ENCODE measurements at places on chromosomes 16 and 17.

- no peak for DNase-seq
These were observed 4.1 kb downstream of the RARA start for GRCh38 chr17:40312893-40313667.

DNA sequence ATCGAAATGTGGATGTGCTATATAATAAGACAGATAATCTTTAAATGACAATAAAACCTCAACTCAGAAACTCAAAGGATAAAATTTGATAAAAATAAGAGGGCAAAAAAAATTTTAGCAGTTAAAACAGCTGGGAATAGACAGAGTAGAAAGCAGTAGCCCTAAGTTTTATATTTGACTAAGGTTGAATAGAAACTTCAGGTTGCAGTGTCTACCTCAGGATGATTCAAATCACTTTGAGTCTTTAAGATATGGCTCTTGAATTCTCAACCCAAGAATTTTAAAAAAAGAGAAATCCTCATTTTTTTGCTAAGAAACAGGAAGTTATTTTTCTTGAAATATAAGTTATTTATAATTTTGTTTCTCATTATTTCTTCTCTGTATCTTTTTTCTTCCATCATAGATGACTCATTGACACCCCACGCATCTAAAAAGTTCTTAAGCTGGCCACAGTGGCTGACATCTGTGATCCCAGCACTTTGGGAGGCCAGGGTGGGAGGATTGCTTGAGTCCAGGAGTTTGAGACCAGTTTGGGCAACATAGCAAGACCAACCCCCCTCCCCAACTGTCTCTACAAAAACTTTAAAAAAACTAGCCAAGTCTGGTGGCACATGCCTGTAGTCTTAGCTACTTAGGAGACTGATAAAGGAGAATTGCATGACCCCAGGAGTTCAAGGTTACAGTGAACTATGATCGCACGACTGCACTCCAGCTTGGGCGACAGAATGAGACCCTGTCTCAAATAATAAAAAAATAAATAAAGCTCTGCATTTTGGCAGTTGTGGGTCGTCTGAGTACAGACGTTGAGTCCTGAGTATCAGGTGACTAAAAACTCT, 23.9 kb downstream of the NFAT5 start:
- peak; percentile 12 for DNase-seq

GRCh38 chr16:53216798-53217197, 162.0 kb downstream of the CHD9 start:
- no peak for DNase-seq

GRCh38 chr16:85557083-85557970, 55.8 kb upstream of the GSE1 start:
- no peak for DNase-seq

GRCh38 chr16:5071681-5072333, at the start of gene ALG1:
ALG1 (plus strand) TSS chr16:5071843; CDS start chr16:5071850, 7 bp downstream.
- DNase-seq: peak; percentile 92

DNA sequence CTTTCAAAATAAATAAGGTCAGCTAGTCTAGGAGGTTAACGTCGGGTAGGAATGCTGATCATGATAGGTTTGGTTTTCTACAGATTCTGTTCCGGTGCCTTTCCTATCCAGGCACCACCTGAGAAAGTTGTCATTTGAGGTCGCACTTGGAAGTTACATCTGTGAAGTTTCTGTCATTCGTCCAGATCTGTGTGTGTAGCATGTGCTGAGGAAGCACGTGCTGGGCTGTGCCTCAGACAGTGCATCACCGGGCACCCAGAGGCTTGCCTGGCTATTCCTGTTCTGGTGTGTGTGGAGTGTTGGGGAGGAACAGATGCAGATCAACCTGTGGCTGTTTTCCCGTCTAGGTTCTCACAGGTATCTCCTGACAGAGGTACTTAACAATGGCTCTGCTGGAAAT, 42.6 kb downstream of the DNAJA2 start:
- no peak for DNase-seq

GRCh38 chr16:15653227-15653626, 3.2 kb downstream of the NDE1 start:
- DNase-seq: no peak

DNA sequence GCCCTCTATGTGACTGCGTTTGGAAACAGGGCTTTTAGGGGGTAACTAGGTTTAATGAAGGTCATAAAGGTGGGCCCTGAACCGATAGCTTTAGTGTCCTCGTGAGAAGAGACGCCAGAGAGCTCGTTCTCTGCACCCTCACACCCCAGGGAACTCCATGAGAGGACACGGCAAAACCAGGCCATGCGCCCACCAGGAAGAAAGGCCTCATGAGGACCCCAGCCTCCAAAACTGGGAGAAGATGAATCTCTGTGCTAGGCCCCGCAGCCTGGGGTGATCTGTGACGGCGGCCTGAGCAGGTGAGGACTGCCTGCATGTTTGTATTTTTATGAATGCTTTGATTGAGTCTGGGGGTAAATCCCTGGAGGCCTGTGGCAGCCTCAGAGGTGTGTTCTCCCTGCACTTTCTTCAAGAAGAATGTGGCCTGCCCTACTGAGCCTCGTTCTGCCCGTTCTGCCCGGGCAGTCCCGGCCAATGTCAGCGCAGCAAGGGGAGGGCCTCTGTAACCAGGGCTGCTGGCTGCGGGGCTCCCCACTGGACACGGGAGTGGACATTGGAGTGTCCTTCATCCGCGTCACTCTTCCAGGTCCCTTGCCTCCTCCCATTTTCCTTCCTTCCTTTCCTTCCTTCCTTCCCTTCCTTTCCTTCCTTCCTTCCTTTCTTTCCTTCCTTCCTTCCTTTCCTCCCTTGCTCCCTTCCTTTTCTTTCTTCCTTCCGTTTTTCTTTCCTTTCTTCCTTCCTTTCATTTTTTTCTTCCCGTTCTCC, 6.8 kb upstream of the RNF213 start:
- no peak for DNase-seq

- DNase-seq: no peak
These were observed 6.9 kb downstream of the IGFBP4 start for GRCh38 chr17:40450175-40450574.

- no peak for DNase-seq
These were observed 82.5 kb downstream of the NETO2 start for GRCh38 chr16:47061204-47061603.

- DNase-seq: no peak
These were observed 24.4 kb upstream of the PHKG2 start for GRCh38 chr16:30723725-30724355.

GRCh38 chr17:21275579-21276263, 8.8 kb upstream of the MAP2K3 start:
- DNase-seq: peak; percentile 85

DNA sequence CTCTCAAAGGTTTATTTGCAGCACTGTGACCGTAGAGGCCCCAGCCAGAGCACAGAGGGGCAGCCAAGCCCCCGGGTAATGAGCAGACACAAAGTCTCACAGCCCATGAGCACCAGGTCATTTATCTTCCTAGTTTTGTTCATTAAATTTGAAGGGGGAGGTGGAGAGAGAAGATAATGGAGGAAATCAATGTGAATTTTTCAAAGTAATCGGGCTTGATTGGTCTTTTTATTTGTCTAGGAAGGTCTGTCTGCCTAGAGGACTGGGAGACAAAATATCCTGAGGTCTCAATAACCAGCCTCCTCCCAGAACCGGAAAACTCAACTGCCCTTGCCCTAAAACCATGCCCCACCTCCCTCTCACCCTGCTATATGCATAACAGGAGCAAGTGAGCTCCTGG, 189.0 kb downstream of the SLC39A11 start:
- no peak for DNase-seq

DNA sequence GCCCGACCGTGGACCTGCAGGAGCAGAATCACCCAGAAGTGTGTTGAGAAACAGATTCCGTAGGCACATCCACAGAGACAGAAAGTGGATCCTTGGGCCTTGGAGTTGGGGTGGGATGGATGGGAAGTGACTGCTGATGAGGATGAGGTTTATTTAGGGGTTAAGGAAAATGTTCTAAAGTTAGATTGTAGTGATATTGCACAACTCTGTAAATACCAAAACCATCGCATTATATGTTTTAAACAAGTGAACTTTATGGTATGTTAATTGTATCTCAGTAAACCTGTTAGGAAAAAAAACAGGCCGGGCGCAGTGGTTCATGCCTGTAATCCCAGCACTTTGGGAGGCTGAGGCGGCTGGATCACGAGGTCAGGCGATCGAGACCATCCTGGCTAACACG, 3.6 kb downstream of the ENDOV start:
- no peak for DNase-seq

DNA sequence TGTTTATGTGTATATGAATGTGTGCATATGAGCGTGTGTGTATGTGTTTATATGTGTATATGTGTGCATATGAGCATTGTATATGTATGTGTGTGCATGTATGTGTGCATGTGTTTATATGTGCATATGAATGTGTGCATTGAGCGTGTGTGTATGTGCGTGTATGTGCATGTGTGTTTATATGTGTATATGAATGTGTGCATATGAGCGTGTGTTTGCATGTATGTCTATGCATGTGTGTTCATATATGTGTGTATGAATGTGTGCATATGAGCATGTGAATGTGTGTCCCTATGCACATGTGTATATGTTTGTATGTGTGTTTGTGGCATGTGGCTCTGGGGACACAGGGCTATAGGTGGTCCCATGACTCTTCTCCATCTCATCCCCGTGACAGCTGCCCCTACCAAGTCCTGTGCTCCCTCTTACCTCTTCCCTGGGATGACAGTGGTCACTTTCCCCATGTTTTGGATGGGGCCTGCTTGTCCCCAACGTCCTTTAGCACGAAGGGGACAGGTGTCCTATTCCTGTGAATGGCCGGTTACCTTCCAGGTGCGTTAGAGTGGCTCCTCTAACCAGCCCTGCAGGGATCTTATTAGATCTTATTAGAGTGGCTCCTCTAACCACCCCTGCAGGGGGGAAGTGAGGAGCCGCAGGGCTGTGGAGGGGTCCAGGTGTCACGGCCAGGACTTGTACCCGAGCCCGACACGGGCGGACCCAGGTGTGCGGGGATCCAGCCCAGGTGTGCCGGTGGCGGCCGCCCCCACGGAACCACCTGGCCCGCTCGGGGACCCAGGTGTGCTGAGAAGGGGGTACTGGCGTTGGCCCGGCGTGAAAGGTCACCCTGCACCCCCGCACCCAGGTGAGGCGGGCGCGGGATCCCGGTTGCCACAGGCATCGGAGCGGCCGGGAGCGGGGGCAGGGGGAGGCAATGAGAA, 105.6 kb downstream of the SEC14L1 start:
- DNase-seq: no peak

DNA sequence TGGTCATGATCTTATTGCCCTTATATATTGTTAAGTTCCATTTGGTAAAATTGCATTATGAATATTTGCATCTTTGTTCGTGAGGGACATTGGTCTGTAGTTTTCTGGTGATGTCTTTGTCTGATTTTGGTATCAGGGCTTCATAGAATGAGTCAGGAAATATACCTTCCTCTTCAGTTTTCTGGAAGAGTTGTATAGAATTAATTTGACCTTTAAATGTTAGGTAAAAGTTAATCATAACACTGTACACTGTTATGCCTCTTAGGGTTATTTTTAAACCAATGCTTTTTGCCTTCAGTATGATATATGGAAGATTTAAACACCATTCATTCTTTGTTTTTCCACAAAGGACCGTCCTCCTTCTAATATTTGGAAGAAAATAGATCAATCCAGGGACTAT, 180.0 kb downstream of the CHD9 start:
- no peak for DNase-seq

DNA sequence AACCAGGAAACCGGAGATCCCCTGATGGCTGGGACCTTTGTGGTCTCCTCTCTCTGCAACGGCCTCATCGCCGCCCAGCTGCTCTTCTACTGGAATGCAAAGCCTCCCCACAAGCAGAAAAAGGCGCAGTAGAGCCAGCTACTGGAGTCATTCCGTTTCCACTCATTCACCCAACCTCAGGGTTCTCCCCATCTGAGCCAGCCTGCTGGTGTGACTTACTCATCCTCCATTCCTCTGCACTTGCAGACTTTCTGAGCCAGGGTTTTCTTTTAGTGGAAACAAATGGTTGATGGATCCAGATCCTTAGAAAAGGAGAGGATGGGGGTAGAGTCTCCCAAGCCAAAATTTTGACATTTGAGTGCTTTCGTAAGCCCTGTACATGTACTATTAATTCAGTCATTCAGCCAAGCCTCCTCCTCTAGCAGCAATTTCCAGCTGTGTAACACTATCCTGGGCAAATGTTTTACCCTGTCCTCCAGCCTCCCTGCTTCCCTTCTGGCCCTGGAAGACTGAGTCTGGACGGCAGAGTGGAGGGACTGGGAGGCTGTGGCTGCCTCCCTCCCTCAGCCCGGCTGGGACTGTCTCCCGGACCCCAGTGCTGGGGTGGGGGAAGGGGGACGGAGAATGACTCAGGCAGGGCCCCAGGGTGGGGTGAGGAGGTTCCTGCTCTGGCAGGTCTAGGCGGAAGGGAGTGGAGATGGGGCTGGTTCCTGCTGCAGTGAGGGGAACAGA, 2.3 kb downstream of the SOX15 start:
- DNase-seq: no peak

DNA sequence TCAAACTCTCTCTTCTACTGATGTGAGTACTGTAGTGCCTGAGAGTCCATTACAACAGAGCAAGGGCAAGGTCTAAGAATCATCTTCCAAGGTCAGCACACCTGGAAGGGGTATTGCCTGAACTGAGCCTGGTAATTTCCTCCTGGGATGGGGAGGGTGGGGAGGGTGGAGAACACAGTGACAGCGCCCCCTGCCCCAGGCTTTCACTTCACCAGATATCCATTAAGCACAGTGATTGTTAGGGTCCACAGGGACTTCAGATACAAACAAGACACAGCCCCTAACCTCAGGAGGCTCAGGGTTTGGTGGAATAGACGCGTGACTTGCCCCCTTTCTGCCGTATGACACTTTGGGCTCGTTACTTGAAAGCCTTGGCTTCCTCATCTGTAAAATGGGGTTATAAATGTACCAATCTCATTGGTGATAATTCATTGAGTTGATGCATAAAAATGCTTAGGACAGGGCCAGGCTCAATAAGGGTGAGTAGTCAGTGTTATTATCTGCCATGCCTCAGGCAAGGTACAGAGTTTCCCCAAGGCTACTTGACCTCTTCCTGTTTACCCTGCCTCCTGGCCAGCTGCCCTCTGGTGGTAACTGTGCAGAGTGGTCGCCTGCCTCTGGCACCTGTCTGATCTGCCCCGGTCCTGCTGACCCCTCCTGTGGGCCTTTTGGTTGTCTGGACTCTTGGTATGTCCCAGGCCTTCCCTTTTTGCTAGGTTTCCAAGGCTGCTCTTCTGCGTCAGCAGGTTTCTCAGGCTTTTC, 13.1 kb upstream of the BRD7 start:
- no peak for DNase-seq

DNA sequence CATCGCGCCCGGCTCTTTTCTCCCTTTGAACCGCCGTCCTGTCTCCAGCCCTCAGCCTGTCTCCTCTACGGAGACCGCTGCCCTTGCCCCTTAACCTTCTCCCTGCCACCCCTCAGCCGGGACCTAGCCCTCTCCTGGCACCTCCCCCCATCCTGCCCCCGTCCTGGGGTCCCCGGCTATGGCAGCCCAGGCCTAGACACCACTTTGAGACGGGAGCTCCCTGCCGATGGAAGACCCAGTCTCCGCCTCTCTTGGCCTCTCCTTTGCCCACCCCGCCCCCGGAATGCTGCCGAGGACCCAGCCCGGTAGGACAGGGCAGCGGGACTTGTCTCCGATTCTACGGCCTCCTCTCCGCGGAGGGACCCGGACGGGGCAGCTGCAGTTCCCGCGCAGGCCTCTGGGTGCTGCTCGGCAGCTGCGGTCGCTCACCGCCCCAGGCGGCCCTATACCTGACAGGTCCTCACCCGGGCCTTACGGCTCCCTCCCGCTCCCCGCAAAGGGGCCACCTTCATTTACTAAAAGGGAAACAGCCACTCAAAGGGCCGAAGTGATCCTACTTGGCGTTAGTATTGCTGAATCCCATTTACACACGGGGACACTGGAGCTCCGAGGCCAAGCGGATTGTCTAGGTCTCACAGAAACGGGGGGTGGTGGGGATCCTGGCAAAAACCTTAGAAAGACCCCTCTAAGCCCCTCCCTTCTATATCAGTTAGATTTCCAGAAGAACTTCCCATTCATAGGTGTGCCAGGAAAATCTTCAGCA, 32.6 kb upstream of the TAC4 start:
- peak; percentile 75 for DNase-seq

Data from cardiac muscle cell (in vitro differentiated cells and primary cell).